RKO (cell line): ENCODE measurements at places on chromosomes 2 and 18.

GRCh38 chr2:189870381-189871085, 86.3 kb downstream of the PMS1 start:
- DNase-seq: no peak

GRCh38 chr2:14125624-14126293, 506.8 kb upstream of the LRATD1 start:
- no peak for DNase-seq

DNA sequence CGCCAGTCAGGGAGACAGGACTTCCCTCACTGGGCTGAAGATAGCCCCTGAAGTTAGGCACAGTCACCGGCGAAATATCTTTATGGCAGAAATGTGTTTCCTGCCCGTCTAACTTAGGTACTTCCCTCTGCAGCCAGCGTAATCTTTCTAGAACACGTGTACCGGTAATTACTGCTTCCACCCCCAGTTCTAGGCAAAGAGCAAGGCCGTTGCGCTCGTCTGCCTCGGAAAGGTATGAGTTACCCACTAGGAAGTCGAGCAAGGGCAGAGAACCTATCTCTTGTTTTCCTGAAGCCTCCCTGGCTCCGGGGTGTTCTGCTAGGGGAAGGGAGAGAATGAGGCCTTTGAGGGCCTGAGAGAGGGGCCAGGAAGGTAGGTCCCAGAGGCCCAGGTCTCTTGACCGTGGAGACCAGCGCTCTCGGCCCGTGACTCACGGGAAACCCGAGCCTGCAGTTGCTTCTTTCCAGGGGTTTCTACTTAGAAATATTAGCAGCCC, 70.0 kb downstream of the TWSG1 start:
- no peak for DNase-seq

DNA sequence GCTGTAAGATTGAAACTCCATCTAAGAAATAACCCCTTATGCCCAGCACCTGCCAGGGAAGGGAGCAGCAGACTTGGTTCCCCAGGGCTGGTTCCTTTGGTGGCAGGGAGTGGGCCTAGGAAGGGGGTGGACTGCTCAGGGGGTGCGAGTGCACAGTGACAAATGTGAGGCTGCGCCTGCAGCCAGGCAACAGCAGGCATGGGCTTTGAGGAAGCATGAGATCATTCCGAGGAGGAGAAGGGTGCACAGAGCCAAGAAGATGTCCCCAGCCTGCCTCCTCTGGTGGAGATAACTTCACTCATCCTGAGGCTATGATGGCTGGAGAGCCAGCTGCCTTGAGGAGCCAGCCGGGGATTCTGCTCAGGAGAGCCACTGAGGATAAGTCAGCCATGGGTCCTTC, 158.0 kb downstream of the CAPN13 start:
- no peak for DNase-seq

GRCh38 chr18:78459668-78460067, 520.0 kb upstream of the SALL3 start:
- DNase-seq: no peak
